ENCODE measurements at places on chromosomes 3 and 15.

DNA sequence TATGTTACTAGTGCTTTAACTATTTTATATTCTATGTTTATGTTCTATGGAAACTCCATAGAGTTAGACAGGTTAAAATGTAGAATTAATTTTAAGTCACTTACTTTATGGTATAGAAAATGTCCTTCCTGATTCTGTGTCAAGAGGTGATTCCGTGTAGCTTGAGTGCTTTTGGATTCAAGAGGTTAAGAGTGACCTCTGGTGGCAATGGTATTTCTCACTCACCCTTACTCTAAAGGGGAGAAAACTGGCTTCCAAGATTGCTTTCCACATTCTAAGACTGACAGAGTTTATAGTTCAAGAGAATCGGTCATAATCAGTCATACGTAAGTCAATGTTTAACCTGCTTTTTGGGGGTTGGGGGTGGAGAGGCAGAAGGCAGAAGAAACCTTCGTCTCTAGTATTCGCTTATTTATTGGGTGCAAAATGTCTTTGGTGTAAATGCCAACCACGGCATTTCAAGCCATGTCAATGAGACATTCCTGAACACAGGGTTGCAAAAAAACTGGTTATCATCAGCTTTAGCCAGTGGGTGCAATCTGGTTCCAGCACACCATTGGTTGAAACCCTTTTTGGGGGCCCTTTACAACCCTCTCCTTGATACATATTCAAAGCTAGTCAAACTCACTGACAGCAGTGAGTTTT is 92.0 kb upstream of the VGLL3 start:
- DNase-seq, result no peak

DNA sequence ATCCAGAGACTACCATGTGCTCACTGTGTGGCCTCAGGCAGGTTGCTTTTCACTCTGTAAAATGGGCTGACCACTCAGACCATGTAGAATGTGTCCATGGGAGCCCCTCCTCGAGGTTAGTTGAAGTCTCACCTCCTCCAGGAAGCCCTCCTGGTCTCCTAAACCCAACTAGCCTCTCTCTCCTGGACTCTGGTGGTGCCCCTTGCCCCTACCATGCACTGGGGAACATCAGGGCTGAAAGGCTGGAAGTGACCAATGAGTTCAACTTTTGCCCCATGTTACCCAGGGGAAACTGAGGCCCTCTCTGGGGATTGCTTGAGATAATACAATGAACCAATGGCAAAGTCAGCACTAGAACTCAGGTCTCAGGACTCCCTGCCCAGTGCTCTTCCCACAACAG is 69.2 kb upstream of the SLC6A6 start:
- DNase-seq, result no peak

GRCh38 chr15:42226648-42227047 is 18.5 kb upstream of the VPS39 start:
- DNase-seq, result peak; percentile 18

DNA sequence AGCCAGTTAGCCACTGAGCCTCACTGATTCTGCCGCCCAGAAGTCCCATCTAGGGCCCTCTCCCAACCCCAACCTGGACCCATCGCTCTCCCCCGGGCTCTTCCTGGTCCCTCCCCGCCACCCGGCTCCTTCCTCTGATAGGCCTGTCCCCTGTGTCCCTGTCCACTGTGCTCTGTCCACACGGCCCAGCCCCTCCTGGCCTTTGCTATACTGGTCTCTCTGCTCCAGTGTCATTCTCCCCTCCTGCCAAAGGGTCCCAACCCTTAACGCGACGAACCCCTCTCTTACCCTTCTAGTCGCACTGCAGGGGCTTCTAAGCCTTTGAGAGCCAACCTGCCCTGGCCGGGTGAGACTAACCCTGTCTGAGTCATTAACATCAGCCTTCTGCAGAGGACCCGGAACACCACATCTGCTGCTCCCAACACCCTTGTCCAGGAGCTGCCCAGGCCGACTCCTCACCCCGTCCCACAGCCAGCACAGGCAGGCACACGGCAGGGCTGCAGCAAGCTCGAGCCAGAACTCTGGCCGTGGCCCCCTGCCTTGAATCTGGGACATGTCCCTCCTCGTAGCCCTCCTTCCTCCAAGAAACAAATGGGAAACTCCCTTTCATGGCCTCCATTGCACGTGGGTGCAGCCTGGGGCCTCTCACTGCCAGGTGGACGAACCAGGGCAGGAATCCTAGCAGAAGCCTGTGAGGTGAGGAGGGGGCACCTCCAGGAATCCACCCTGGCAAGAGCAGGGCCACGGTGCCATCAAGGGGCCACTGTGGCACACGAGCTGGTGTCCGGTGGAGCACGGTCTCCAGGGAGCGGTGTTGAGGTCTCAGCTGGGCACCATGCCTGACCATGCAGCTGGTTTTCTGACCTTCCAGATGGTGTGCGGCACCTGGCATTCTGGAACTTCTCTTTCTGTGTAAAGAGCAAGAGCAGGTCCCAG is 140.9 kb upstream of the IQSEC1 start:
- no peak for DNase-seq

GRCh38 chr15:77464129-77464865 is 43.6 kb downstream of the HMG20A start:
- no peak for DNase-seq

GRCh38 chr15:51982013-51982769 is 10.6 kb upstream of the LEO1 start:
- DNase-seq, result no peak

GRCh38 chr3:187039100-187039722 is 100.1 kb downstream of the RPL39L start:
- no peak for DNase-seq

GRCh38 chr15:39649757-39650156 is 68.9 kb downstream of the THBS1 start:
- DNase-seq, result no peak

DNA sequence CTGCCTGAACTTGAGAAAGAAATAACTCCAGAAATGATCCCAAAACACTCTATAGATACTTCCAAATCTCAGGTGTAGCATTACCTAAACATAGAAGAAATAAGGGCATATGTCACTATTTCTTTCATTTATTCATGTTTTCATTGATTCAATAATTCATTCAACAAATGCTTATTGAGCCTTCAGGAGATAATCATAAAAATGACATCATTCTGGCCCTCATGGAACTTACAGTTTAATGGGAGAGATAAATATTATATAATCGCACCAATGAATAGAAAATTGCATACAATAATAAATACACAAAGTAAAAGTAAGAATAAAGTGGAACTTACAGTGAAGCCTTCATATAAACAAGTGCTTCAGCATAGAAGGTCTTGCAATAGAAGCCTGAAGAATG is 58.1 kb upstream of the NR2F2 start:
- no peak for DNase-seq

GRCh38 chr15:58466566-58466965 is 34.8 kb downstream of the LIPC start:
- DNase-seq, result no peak

GRCh38 chr3:143820466-143821221 is 27.6 kb downstream of the SLC9A9 start:
- no peak for DNase-seq

DNA sequence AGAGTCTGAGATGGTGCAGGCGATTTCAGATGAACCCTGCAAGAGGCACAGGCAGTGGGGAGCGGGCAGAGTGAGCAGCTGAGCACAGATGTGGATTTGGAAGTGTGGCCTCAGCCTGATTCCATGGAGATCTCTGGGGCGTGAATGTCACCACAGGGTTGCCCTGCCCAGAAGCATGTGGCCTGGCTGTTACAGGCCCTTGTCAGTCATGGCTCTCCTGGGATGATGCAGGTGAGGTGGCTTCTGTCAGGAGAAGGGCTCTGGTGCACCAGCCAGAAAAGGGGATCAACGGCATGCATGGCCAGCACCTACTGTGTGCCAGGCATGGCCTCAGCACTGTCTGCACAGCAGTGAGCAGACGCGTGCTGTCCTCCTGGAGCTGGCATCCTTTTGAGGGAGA is 11.9 kb downstream of the HDAC11 start:
- no peak for DNase-seq

GRCh38 chr15:91889111-91889815 is 35.8 kb downstream of the SLCO3A1 start:
- no peak for DNase-seq

DNA sequence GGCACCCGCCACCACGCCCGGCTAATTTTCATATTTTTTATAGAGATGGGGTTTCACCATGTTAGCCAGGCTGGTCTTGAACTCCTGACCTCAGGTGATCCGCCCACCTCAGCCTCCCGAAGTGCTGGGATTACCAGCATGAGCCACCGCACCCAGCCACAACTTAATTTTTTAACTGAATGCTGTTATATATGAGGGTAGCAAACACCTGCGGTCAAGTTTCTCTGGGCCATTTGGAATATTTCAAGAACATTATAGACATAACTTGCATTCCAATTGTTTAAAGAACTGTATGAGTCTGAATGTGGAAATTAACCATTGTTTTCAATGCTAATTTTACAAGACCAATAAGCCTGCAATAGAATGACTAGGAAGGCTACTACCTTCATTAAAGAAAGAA is 35.7 kb upstream of the GOLGA8B start:
- no peak for DNase-seq

DNA sequence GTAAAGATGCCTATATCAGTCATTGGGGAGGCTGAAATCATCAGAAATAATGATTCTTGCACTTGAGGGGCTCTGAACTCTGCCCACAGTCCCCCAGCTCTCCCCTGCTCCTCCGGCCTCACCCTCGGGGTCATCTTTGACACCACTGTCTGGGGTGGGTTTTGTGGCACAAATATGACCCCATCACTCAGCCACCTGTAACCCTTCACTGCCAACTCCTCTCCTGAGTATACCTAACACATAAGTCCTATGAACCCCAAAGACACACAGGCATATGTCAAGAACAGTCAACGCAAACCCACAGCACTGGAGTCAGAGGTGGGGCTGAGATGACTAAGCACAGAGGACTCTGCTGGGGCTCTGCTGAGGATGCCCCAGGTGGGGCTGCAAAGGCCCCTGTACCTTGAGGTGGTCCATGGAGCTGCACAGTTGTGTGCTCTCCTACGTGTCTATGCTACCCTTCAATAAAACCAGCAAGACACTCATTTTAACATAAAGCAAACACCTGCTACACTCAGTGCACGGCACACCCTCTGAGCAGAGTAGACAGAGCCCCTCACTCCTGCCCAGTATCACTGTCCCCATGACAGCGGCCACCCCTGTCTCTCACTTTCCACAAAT is 29.9 kb downstream of the SLC41A3 start:
- DNase-seq, result no peak

GRCh38 chr3:169289273-169289672 is 374.2 kb downstream of the MECOM start:
- DNase-seq, result no peak

DNA sequence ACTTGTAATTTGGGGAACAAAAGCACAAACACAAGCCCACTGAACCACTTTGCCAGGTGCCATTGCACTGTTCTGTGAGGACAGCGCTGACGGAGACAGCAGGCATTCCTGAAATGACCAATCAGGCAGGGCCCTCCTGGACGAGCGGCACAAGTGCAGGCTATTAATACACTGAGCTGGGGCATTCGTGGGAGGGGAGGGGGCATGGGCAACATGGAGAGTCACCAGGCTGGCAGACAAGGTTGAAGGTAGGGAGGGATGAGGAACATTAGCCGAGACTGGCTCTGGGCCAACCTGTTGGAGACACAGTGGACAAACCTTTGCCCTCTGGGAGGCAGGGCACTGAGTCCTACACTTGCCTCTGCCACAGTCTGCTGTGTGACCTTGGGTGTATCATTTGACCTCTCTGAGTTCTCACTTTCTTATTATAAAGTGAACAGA is 45.6 kb downstream of the NOX5 start:
- DNase-seq, result no peak

DNA sequence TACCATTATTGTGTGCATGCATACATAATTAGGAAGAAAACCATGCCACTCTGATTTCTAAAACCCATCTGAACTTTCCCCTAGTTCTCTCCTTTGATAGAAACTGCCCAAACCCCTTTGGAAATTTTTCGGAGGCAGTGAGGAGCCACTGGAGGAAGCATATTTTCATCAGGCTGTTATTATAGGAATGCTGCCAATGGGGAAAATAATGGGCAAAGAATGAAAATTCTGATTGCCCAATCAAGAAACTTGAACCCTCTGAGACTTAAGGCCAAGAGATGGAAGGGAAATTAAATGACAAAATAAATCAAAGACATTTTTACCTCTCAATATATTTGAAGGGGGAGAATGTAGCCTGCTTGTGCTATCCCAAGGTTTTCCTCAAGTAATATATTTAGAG is 376.0 kb upstream of the PDZRN3 start:
- no peak for DNase-seq

GRCh38 chr3:139020036-139020867 is 474 bp downstream of the PRR23B start:
- DNase-seq, result no peak

- no peak for DNase-seq
Measured at GRCh38 chr3:154137036-154137435, 15.8 kb downstream of the ARHGEF26 start.

DNA sequence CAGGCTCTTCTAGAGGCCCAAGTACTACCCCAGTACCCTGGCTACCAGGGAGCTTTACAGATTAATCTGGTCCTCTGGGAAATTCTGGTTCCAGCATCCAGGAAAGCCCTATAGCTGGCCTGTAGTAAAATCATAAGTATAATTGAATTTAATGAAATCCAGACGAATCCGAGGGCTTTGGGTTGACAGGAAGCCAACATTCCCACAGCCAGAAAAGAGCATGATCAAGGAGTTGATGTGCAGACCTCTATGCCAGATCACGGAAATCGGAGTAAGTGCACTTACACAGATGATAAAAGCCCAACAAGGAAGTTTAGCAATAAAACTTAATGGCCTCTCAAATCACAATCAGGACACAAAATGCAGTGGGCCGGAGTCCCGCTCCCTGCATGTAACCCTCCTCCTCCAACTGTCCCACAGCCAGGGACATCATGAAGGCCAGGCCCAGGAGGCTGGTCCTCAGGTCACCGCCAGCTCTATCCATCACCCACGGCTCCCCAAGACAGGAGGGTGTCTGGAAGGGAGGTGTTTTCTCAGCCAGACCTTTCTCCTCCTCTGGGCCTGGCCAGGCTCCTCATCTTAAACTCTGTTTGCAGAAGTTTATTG is 62.8 kb upstream of the SEC22A start:
- DNase-seq, result no peak

GRCh38 chr15:62469478-62469873 is 304.4 kb upstream of the C2CD4B start:
- no peak for DNase-seq

DNA sequence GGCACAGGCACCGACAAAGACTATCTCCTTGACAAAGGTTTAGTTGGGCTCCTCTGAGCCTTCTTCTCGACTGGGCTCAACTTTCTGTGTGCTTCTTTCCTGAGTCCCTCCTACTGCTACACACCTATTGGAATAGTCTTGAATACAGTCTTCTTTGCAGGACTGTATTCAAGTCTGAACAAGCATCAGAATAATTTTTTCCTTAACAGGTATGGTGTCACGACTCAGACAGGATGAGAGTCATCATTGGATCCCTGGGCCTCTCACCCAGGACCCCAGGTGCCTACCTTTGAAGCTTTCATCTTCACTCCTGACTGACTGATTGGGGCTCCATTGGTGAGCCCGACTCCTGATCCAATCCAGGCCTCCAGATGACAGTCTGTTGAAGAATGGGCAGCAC is 66.3 kb downstream of the CRYGS start:
- no peak for DNase-seq

- no peak for DNase-seq
Measured at GRCh38 chr15:74396146-74396438, 28.6 kb upstream of the CYP11A1 start.
